ENCODE measurements at places on chromosomes 5 and 9.
A peak's percentile ranks its signal among the peaks of the same experiment; 100 is the strongest.

GRCh38 chr9:131678499-131679111 is 61.3 kb downstream of the RAPGEF1 start:
- DNase-seq: peak; percentile 57

GRCh38 chr5:149403923-149404745 is 25.0 kb upstream of the IL17B start:
- DNase-seq: no peak

DNA sequence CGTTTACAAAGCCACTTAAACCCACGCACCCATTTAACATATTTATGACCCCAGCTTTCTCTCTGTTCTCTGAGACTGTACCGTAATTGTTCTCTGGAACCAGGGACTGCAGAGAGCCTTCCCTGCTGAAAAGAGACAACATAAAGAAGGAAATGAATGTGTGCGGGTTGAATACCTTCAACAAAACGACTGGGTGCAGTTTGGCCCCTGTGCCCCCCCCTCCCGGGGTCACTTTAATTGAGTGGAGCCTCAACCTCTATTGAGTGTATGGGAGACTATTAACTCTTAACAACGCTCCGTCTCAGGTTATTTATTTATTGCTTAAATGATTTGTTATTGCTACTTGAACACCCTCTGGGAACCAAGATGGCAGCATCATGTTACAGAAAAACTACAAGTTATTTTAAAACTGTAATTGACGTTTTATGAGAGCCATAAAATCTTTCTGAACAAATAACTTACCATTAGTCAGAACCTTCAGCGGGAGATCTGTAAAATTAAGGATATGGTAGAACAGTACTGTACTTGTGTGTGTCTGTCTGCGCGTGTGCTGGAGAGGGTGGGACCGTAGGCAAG is 70.6 kb downstream of the GAS1 start:
- DNase-seq: no peak

GRCh38 chr5:51043745-51044144 is 339.5 kb upstream of the ISL1 start:
- DNase-seq: no peak

DNA sequence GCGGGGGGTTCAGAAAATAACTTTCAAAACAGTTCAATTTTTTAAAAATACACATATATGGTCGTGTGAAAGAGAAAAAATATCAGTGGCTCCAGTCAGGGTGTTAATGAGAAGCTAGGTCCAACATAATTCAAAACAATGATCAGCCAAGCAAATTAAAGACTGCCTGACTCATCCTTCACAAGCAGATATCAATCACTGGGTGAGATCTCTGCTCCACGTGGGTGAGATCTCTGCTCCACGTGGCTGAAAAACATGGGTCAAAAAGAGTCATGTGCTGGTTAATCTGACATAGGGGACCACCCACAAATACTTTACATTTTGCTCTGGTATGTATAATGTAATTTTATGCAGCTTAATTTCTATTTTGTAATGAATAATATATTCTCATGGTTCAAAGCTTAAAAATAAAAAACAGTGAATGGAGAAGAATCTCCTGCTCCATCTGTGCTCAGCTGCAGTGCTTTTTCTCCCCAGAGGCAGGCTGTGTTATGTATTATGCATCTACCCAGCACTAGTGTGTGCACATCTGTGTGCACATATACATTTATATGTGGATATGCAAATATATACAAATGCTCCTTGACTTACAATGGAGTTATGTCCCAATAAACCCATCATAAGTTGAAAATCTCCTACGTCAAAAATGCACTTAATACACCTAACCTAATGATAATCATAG is 93.1 kb upstream of the S1PR3 start:
- no peak for DNase-seq

DNA sequence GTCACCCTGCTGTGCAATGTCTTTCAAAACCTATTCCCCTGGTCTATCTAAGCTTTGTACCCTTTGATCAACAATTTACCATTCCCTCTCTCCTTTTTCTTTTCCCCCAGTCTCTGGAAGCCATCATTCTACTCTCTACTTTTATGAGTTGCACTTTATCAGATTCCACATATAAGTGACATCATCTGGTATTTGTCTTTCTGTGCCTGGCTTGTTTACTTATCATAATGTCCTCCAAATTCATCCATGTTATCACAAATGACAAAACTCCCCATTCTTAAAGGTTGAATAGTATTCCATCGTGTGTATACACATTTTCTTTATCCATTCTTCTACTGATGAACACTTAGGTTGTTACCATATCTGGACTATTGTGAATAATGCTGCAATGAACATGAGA is 344.2 kb upstream of the CCNH start:
- DNase-seq: no peak

DNA sequence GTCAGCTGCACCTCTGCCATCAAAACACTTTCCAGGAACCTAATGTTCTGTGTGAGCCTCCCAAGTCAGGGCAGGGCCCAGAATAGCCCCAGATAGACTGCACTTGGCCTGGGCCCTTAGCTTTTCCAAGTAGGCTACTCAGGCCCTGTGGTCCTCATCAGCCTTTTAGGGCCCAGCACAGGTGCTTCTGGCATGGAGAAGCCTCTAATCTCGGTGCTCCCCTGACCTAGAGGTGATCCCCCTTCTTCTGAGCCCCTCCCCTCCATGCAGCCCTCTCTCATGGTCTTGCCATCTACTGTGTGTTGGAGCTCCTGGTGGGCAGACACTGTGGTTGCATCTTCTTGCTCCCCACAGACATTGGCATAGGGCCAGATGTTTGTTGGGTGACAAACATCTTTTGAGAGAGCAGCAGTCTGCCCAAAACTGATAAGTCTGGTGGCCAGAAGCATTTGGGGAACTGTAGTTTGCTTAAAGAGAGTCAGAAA is 28.1 kb downstream of the FRMPD1 start:
- DNase-seq: no peak

DNA sequence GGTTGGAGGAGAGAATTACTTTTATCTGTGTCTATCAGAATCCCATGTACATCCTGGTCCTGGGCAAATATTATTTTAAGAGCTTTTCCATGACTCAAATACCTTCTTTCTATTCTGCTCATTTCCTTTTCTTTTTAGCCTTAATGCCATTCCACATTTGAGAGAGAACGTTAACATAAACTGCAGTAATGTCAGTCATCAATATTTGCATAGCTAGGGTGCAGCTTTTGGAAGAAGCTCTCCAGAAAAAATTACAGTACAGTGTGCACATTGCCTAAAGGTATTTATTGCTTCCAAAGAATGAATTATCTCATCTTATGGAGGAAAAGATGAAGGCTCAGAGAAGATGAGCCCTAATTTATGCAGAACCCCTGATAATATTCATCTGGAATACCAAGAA is 58.3 kb downstream of the INSYN2B start:
- no peak for DNase-seq

GRCh38 chr5:149770236-149770635 is 40.1 kb downstream of the PPARGC1B start:
- DNase-seq: no peak

DNA sequence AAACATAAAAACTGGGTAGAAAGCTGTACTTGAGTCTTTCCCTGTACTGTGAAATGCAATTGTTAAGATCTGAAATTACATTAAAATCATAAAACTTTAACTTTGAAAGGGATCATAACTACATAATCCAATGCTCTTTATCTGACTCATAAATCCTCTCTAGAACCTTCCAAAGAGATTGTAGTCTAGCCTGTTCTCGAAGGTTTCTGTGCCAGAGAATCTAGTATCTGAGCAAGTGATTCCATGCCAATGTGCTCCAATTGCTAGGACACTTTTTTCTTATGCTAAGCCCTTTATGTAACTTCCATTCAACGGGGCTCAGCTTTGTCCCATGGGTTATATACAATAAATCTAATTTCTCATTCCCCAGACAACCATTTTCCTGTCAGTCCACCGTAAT is 21.1 kb downstream of the DDX31 start:
- DNase-seq: no peak

- DNase-seq: no peak
Observed at GRCh38 chr5:115418788-115419187, 122.3 kb upstream of the CCDC112 start.

DNA sequence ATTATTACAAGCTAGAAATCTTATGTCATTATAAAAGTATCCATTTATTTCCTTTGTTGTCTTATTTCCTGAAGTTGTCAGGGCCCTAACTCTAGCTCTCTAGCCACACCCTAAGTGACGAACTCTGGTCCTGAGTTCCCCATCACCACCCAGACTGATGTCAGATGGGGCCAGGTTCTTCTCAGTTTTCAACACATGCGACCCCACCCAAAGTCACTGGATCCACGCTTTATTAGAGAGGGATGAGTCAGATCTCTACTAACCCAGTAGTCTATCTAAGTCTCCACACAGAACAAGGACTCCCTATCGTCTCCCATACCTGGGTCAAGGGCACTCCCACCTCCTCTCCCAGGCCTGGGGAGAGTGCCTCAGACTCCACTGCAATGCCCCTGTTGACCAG is 6.8 kb upstream of the FEM1C start:
- DNase-seq: no peak

- DNase-seq: no peak
Observed at GRCh38 chr5:39948341-39948740, 523.6 kb upstream of the DAB2 start.

DNA sequence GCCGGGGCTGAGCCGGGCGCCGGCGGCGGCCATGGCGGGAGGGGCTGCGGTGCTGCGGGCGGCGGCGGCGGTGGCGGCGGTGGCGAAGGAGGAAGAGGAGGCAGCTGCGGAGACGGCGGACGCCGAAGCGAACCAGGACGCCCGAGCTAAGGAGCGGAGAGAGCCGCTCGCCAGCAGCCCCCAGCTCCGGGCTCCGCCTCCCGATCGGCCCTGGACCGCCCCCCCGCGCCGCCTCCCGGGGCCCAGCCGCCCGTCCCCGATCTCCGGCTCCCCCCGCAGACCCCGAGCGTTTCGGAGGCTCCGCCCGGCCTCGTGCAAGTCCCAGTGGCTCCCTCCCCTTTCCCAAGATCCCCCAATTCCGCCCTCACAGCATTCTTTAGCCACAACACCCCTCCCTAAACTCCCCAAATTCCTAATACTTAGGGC is at the start of gene ASTN2:
ASTN2 (minus strand) TSS at position 152 of the 426 bp plus-strand sequence; CDS start at position 33, 119 bp downstream.
- no peak for DNase-seq

DNA sequence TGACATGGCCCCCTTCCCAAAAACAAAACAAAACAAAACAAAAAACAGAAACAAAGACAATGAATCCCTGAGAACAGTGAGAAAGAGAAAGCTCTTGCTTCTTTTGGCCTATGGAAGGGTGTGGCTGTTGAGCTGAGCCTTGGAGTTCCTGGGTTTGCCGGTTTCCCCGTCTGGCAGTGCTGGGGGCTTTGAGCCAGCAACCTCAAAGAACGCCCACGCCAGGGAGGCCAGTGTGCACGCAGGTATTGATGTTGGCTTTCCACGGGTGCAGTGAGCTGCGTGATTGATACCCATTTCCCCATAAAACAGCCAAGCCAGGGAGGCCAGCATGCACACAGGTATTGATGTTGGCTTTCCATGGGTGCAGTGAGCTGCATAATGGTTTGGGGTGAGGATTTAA is 8.3 kb upstream of the LCN1 start:
- no peak for DNase-seq

DNA sequence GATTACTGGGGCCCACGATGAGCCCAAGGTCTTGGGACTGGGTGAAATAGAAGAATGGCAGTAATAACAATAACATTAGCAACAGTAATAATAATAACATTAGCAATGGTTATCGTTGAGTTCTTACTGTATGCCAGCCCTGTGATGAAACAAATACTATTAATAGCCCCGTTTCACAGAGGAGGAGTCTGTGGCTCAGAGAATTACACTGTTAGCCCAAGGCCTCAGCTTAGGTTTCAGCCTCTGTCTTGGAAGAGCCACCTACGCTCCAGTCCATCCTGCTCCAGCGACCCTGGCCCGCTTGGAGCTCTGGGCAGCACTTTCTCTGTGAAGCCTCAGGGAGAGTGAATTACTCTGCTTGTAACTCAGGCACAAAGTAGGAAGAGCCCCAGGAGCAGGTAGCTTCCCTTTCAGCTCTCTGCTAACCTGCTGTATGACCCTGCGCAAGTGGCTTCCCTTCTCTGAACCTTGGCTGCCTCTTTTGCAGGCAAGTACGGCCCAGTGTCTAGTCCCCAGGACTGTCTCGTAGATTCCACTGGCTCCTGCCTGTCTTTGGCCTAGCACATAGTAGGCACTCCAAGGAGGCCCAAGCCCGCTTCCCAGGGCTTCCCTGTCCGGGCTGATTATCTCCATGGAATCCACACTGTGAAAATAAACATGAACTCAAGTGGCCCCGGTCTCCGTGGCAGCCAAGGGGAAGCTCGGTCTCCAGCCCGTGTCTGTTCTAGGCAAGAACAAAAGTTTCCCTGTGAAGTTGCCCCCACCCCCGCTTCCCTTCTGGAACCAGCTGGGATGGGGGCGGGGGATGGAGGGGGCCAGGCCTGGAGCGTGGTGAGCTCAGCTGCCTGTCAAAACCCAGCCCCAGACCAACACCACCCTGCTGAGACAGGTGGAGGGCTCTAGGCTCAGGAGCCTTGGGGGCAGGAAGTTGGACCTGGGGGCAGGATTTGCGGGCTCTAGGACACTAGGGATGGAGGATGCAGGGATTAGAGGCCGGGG is 26.2 kb upstream of the LMX1B start:
- no peak for DNase-seq

DNA sequence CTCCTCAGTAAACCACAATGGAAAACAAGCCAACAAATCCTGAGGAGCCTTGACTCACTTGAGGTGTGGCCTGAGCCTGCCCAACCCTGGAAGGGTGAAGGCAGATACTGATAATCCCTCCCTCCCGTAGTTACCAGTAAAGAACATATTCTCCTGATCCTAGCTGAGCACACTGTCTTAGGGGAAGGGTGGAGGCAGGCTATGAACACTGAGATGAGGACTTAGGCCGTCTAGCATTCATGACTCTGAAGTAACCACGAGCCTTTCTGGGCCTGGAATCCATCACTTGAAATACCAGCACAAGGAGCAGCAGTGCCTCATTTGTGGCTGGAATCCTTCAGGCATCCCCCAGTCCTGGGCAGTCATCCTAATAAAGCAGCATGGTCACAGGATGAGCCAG is 124.5 kb upstream of the PRLR start:
- no peak for DNase-seq

DNA sequence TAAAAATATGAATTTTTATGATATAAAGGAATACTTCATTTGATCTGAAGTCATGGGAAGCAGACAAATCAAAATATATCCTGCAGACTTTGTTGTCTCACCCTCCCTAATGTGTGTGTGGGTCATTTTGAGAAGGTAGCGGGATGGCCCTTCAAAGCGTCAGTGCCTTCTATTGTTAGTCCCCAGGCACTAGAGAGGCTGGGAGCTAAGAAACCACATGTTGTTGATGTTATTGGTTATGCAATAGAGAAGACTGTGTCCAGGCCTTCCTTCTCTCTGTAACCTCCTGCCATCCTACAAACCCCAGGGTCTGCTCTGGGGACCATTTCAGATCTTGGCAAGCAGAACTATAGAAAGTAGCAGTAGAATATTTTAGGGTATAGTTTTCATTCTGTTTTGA is 94.7 kb downstream of the NLN start:
- no peak for DNase-seq

All from activated T-helper 1 cell treated with anti-CD3 and anti-CD28 coated beads, Interleukin-2, amount 50 U/mL, for 16 hours (primary cell).